ENCODE measurements at places on chromosomes 2 and 18.

DNA sequence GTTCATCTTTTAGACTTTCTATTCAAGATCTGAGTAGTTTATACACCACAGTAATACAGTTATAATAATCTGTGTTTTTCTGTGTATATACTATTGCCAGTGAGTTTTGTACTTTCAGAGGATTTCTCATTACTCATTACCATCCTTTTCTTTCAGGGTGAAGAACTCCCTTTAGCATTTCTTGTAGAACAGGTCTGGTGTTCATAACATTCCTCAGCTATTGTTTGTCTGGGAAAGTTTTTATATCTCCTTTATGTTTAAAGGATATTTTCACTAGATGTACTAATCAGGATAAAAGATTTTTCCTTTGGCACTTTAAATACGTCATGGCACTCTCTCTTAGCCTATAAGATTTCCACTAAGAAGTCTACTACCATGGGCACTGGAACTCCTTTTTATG, 705.5 kb downstream of the SLC4A3 start:
- DNase-seq: no peak

DNA sequence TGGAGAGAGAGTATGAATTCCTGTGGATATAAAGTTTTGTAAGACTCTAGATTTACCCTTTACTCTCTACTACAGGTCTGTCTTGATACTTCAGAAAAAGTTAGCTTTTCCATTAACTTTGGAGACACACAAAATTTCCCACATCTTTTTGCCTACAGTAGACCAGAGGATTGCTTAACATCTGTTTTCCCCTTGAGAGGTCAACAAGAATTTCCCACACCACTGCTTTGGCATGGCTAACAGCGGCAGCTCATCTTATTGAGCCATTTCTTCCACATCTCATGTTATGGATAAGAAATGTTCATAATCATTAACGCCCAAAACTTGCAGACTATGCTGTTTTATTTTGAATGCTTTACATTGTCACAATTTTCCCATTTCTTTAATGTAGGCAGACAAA, 273.6 kb upstream of the RGPD4 start:
- no peak for DNase-seq

DNA sequence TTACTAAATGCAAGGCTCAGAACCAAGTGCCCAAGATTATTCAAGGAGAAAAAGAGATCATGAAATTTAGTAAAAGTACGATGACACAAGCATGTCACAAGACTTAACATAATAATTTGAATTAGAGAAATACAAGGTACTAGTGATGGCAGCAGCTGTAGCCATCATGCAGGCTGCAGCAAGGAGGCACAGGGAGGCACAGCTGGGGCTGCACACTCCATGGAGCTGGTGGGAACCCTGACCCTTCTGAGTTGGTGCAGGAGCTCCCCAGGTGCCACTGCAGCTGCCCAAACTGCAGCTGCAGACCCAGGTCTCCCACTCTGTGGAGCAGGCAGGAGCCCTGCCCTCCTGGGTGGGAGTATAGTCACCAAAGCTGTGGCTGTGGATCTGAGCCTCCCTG, 46.0 kb downstream of the COL3A1 start:
- no peak for DNase-seq

- DNase-seq: no peak
These were observed 56.8 kb downstream of the TGFA start for GRCh38 chr2:70496819-70497218.

DNA sequence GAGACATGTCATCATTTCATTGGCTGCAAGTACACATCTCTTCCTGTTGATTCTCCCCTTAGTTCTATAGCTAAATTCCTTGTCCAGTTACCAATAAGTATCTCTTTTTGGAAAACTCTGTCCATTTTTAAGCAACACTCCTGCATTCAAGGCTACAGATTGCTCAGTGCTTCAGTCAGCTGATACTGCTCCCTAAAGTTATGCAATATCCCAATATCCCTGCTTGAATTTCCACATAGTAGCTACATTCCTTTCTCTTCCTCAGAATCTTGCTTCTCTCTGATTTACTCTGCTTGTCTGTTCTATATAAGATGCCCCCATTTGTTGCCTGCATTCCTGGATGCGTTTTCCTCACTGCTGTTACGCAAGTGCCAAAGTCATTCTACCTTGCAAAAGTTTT, 109.8 kb downstream of the PARD3B start:
- DNase-seq: no peak

GRCh38 chr2:43986600-43986999, 9.2 kb downstream of the LRPPRC start:
- no peak for DNase-seq

GRCh38 chr18:76496194-76496890, 1.3 kb upstream of the ZNF516 start:
- no peak for DNase-seq

- DNase-seq: no peak
These were observed 14.7 kb downstream of the ZNF236 start for GRCh38 chr18:76837071-76837470.

- DNase-seq: no peak
These were observed 484.7 kb upstream of the RAB12 start for GRCh38 chr18:8124232-8125146.

GRCh38 chr2:181004647-181005325, 24.4 kb downstream of the UBE2E3 start:
- no peak for DNase-seq

GRCh38 chr2:37872192-37872750, 52.8 kb upstream of the RMDN2 start:
- DNase-seq: no peak

Data from smooth muscle cell of the brain vasculature (primary cell).